ENCODE measurements at places on chromosomes 4 and X.

DNA sequence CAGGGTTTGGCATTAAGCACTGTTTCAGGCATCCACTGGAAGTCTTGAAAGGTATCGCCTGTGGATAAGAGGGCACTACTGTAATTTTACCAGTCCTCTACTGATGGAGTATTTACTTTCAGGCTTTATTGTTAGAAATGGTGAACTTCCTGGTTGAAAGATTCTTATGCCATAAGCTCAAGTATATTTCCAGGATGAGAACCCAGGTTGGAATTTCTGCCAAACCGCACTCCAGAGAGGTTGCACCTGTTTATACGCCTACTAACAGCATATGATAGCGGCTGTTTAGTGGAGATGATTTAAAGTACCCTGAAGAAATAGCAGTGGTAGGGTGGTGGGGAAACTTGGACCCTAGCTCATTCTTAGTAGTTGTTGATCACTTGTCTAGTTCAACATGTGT, 9.9 kb downstream of the FNIP2 start:
- no peak for DNase-seq

- DNase-seq = no peak
Measured at GRCh38 chr4:151811403-151811802, 50.6 kb upstream of the GATB start.

GRCh38 chrX:154511761-154512160, 4.3 kb downstream of the FAM3A start:
- no peak for DNase-seq

- DNase-seq = no peak
Measured at GRCh38 chr4:75696581-75696980, 23.4 kb upstream of the G3BP2 start.

DNA sequence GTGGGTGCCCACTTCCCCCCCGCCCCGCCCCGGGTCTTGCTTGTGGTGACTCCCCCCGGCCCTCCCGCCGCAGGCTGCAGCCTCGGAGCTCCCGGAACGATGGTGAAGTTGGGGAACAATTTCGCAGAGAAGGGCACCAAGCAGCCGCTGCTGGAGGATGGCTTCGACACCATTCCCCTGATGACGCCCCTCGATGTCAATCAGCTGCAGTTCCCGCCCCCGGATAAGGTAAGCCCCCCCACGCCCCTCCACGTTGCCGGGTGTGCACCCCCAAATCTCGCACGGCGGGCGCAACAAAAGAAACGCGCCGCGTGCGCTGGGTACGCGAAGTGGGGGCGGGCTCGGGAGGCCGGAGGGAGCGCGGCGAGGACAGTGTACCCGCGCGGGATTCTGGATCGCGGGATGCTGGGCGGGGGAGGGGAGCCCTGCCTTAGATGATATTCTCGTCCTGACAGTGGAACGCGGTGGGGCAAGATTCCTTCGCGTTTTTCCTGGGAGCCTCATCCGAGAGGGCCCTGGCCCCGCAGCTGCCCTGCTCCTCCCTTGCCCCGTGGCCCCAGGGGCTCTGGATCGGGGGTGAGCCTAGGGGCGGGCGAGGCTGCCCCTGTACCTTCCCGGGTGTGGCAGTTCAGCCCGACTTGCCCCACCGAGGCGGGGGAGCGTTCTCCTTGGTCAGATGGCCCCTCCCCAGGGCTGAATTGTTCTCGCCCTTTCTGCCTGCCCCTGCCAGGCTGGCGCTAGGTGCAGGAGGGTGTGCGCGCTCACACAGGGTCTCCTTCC, 819 bp downstream of the NSG1 start:
- no peak for DNase-seq

- no peak for DNase-seq
Measured at GRCh38 chr4:187619319-187619718, 376.3 kb upstream of the ZFP42 start.

DNA sequence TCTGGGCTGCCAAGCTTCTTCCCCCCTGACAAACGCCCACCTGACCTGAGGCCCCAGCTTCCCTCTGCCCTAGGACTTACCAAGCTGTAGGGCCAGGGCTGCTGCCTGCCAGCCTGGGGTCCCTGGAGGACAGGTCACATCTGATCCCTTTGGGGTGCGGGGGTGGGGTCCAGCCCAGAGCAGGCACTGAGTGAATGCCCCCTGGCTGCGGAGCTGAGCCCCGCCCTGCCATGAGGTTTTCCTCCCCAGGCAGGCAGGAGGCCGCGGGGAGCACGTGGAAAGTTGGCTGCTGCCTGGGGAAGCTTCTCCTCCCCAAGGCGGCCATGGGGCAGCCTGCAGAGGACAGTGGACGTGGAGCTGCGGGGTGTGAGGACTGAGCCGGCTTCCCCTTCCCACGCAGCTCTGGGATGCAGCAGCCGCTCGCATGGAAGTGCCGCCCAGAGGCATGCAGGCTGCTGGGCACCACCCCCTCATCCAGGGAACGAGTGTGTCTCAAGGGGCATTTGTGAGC, 37.0 kb downstream of the HTRA3 start:
- no peak for DNase-seq

GRCh38 chr4:60463857-60464502, 736.1 kb upstream of the ADGRL3 start:
- DNase-seq = no peak

GRCh38 chrX:57741107-57741506, 61.0 kb upstream of the NLRP2B start:
- no peak for DNase-seq

DNA sequence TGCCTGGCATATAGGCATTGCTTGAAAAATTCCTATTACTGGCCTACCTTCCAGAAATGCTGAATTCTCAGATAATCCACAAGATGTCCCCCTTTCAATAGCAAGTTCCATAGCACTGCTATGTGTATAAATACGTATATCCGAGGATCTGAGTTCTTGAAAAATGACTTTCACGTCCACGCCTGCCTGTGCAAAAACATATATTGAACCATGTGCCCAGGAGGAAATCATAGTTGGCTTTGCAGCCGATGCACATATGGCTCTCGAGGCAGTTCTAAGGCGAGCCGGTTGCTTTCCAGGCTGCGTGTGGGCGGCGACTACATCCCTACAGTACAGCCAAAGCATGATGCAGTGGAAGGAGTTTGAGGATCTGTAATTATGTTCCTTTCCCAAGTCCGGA, 55.4 kb upstream of the ESX1 start:
- no peak for DNase-seq

DNA sequence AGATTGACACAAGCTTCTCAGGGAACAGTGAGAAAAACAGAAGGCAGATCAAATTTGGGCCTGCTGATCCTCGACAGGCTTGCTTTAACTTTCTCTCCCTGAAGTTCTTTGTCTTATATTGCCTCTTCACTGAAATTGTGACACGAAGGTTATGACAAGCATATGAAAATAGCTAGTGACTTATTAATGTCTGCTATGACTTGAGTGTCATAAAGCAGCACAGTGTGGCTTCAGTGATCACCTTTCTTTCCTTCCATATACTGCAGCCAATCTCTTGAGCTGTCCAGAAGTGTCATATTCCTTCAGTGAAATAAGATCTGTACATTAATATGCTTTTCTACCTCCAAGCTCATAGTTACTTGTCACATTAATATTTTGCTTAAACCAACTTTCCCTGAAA, 870.2 kb downstream of the C4orf33 start:
- DNase-seq = no peak

DNA sequence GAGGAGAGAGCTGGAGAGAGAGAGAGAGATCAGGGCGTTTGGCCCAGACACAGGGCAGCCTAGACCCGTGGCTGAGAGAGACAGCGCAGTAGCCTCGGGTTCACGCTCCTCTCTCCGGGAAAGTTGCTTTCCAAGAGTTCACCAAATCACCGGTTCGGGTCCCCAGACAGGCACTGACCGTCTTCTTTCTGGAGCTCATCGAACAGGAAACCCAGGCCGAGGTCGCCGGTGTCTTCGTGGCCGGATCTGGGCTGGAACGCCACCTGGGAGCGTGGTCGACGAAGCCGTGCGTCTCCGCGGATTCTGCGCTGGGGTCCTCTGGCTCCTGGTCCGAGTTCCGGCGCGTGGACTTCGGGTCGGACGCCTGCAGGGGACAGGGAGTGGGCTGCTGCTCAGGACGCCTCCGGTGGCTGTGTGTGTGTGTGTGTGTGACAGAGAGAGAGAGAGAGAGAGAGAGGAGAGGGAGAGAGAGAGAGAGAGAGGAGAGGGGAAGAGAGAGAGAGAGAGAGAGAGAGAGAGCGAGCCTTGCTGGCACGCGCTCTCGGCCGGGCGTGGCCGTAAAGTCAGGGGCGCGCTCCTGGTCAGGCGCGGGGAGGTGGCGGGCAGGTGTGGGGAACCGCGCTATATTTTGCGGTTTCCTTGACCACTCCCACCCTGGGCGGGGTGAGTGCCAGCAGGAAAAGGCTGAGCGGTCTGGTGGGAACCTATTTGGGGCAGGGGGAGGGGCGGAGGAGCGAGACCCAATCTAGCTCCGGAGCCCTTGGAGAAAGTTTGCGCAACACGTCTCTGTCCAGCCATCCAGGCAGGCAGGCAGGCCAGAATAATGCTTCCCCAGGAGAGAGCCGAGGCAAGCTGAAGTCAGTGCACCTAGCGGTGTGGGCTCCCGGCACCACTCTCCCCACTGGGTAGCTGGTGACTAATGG, 62.1 kb downstream of the RHOXF2B start:
- no peak for DNase-seq

GRCh38 chrX:916230-916599, 285.6 kb downstream of the SHOX start:
- no peak for DNase-seq

GRCh38 chrX:9627922-9628321, 137.7 kb downstream of the GPR143 start:
- no peak for DNase-seq

DNA sequence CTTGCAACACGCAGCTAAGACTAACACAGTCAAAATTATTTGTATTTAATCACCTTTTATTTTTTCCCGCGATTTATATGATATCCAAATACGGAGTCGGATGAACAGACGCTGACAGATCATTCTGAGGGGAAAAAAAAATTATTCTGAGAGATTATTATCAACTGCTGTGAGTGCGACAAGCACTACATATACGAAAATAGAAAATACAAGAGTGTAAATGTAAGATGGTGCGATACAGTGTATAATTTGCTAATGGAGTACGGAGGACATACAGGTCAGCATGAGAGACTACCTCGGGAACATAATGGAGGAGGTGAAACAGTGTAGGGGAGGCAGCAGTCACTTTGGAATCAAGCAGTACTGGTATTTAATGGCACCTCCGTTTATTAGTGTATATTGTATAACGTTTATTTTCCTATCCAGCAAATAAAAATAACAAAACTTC, 2.8 kb upstream of the LIN54 start:
- DNase-seq = no peak

- no peak for DNase-seq
Measured at GRCh38 chr4:57100979-57101651, 9.1 kb downstream of the IGFBP7 start.

DNA sequence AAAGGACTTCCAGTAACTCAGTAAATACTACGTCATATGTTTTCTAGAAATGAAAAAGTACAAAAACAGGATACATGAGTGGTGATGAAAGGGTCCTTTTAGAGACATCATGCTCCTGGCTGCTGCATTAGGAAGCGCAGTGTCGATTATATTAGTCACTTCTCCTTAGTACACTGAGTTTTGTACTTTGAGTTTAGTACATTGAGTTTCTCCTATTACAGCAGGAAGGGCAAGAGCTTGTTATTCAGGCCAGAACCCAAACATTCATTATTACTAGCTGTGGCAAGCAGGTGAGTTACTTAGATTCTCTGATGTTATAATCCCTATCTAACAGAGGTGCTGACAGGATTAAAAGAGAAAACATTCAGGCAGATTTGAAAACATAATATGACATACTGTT, 21.3 kb downstream of the RPGR start:
- no peak for DNase-seq

DNA sequence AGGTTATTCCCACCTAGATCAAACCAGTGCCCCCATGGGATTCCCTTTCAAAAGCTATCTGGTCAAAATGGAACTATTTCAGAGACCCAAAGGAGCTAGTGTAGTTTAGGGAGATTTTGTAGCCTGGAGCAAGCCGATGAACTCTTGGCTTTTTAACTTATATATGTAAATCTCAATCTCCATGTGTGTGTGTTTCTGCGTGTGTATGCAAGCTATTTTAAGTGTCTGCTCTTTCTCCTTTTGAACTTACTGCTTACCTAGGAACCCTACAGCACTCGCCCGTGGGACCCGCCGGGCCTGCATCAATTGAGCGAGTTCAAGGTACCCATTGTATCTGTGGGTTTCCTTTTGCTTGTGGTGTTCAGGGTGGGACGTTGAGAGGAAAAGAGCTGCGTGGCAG, 10.4 kb downstream of the CSTF2 start:
- DNase-seq = no peak

- DNase-seq = no peak
Measured at GRCh38 chr4:6122496-6122895, 77.9 kb downstream of the JAKMIP1 start.

DNA sequence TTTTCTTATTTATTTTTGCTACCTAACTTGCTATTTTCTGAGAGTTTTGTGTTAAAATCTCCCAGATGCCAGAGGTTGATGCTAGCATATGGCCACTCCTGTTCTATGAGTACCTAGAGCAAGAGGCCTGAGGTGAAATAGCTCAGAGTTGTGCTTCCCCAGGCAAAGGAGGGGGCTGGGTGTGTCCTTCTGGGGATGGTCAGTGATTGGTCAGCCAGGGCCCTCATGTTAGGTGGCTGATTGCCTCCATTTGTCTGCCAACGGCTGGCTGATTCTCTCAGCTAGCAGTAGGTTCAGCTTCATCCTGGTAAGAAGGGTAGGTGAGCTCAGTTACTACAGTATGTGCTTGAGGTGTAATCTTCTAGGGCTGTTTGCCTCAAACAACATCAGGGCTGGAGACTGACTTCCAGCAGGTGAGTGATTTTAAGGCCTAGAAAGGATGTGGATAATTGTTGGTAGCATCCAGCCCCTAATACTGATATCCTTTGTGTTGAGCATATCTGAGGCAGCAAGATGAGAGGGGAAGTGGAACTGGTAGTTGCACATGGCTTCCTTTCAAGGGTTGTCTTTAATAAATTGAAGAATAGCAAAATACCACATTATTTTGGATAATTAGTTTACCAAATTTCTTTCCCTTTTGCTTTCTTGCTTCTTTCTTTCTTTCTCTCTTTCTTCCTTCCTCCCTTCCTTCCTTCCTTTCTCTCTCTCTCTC, 62.5 kb upstream of the RHOH start:
- no peak for DNase-seq

GRCh38 chrX:51406688-51407519, 74.3 kb downstream of the NUDT10 start:
- DNase-seq = no peak

All from activated B cell treated with CpG ODN at 0.5 μM for 24 hours (primary cell).